Gastrocnemius medialis (tissue), 4 donors: ENCODE measurements at places on chromosomes 4 and X. TPM values are rescaled to one million over a fixed set of nuclear protein-coding genes. Genes with fewer than 3 reads are reported as not detected.

DNA sequence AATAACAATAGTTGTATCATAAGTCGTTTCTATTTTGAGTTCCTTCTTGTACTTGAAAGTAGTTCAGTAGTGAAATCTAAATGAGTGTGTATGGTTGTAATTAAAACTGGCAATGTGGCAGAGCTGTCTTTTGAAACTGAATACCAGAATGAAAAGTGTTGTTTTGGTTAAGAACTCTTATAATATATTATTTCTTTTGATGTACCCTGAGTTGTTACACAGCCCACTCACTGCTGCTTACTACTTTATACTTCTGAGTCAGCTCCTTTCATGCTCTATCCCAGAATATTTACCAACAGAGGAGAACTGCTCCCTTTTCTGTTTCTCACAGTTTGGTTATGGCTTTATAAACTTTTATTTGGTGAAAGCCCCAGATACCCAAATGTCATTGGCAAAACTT, 28.8 kb downstream of the FAM199X start:
- H3K27ac ChIP-seq, result no peak overlapping the region
- peaks cover under 1% of the 10 kb centered on the region for H3K36me3 ChIP-seq
- H3K4me1 ChIP-seq, result no peaks in the 10 kb centered on the region
- no peak overlapping the region for H3K4me3 ChIP-seq

The GLRA2 gene
- not detected for total RNA-seq

The DSPP gene
- total RNA-seq, result not detected

GRCh38 chr4:162498168-162498567, 334.4 kb upstream of the FSTL5 start:
- no peak overlapping the region for H3K27ac ChIP-seq
- H3K36me3 ChIP-seq, result peaks cover 2% of the 10 kb centered on the region
- no peaks in the 10 kb centered on the region for H3K27me3 ChIP-seq
